SK-N-SH (cell line): ENCODE measurements at places on chromosomes 11 and 22.

DNA sequence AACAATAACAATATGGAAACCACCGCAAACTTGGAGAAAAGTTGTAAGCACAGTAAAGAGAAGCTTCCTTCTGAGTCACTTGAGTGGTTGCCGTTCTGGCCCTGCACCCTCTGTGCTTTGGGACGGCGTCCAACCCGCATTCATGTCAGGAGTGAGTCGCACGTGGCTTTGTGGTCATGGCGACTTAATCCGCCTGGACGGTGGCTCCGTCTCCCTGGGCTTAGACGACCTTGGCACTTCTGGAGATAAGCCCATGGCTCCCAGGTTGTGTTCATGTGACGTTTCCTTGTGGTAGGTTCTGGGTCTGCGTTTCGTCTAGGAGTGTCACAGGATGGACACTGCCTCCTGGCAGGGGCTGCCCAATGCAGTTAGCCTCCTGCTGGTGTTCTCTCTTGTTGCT is 40.5 kb downstream of the TPCN2 start:
- no peak for DNase-seq

DNA sequence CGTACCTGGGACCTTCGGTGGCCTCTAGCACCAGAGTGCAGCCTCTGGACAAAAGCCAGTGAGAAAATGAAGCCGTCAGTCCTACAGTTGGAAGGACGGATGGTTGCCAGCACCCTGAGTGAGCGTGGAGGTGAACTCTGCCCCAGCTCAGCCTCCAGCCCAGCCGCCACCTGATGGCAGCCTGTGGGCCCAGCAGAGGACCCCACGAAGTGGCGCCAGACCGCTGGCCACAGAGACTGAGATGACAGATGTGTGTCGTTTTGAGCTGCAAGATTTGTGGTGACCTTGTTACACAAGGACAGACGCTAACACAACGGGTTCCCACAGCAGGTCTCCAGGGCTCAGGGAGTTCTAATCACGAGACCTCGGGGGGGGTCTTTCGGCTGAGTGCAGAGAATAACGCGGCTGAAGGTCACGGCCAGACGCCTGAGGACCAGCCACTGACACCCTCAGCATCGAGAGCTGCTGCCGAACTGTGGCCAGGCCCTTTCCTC is 75.0 kb downstream of the BRD1 start:
- DNase-seq = peak; percentile 56

GRCh38 chr11:66112601-66113499 is 42.8 kb downstream of the PACS1 start:
- DNase-seq = no peak

DNA sequence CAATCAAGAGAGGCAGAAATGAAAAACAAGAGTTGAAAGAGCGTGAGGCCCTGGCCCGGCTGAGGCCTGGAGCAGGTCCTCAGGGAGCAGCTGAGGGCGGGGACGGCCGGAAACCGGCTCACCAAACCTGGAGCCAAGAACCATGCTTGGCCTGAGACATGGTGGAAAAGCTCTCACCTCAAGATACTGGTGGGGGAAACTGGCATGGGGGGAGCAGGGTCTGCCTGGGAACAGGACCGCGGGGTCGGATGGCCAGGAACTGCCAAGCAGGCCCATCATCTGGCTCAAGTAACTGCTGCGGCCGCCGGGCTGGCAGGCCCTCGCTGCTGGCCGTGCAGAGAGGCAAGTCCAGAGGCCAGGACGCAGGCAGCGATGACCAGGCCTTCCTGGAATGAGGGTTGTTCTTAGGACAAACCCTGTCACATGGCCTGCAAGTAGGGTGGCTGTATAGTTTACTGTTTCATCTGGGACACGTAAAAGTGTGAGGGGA is 18.9 kb upstream of the WNT11 start:
- no peak for DNase-seq
